ENCODE measurements at places on chromosomes 7 and 10. TPM values are rescaled to one million over a fixed set of nuclear protein-coding genes. Genes with fewer than 3 reads are reported as not detected.

- no peak for DNase-seq
Observed at GRCh38 chr10:113179265-113179664, 229.2 kb downstream of the TCF7L2 start.

GRCh38 chr7:151252561-151252835, 4.0 kb upstream of the SMARCD3 start:
- DNase-seq: no peak

DNA sequence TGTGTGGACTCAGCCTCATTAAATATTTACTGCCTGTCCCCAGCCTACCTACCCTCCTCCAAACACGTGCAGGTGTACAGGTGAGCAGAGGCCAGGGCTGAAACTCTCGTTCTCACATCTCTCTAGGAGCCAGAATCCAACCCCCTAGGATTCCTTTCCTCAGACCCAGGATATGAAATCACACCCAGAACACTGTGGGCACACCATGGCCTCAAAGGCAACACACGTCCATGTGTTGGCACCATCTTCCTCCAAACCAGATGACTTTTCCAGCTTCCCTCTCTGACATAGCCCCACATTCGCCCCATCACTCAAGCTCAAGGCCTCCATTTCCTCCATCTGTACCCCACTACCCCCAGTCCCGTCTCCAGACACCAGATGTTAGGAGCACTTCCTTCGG, 51.8 kb upstream of the DUSP5 start:
- DNase-seq: no peak

GRCh38 chr10:74150204-74150989, at the start of gene AP3M1:
TSS of gene AP3M1 (minus strand) at chr10:74150828. CDS start at chr10:74138379, 12,449 bp downstream.
- DNase-seq: peak; percentile 82

DNA sequence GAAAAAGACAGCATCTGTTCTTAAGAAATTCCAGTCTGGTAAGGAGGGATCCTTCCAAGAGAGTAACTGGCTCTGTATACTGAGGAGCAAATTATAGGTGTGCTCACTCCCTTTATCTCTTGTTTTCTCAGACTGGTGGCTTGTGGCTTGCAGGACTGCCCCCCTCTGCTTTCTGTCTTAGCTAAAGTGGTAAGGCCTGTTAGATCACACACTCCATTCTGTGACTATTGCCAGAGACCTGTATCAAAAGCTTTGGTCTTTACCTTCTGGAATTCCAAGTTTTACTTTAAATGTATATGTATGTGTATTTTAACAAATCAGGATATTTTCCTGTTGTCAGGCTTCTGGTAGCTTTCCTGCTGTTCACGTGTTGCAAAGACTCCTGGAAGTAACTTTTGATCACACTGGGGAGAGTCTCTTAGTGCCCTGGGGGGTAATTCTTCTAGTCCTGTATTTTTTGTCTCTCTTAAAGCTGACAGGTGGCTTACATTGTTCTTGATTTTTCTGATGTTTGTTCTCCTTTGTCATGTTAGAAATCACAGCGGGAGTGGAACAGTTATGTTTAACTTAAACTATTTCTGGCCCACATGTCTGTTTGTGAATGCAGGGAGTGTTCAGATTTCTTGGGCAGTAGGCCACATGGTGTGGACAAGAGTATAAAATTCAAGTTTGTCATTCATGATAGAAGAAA, 99.0 kb downstream of the PLPP4 start:
- no peak for DNase-seq

DNA sequence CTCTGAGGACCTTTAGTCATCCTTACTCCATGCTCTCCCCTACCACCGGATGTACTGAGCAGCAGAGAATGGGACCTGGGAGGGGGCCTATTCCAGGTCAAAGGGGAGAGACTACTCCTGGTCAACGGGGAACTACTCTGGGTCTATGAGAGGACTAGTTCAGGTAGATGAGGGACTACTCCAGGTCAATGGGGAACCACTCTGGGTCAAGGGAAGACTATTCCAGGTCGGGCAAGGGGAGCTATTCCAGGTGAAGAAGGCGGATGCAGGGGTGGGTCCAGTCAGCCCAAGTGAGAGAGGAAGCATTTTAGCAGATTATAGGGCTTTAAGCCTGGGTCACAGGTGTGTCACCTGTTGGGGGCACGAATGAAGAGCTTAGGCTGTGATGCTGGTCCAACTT, 35.4 kb downstream of the CCM2 start:
- DNase-seq: no peak

- no peak for DNase-seq
Observed at GRCh38 chr7:65509368-65510186, 135.9 kb downstream of the ZNF92 start.

- no peak for DNase-seq
Observed at GRCh38 chr7:130442601-130443000, 1.8 kb upstream of the CEP41 start.

GRCh38 chr10:23981520-23982309, 227.2 kb upstream of the KIAA1217 start:
- no peak for DNase-seq

GRCh38 chr10:1190791-1191490, 134.8 kb downstream of the WDR37 start:
- no peak for DNase-seq

GRCh38 chr10:132847416-132847777, 61.5 kb upstream of the NKX6-2 start:
- no peak for DNase-seq

- DNase-seq: peak; percentile 56
Observed at GRCh38 chr10:13349463-13350274, 1.6 kb upstream of the SEPHS1 start.

- DNase-seq: peak; percentile 66
Observed at GRCh38 chr10:97169911-97170693, 15.7 kb downstream of the SLIT1 start.

- no peak for DNase-seq
Observed at GRCh38 chr10:119378737-119379067, 163.8 kb downstream of the RGS10 start.

DNA sequence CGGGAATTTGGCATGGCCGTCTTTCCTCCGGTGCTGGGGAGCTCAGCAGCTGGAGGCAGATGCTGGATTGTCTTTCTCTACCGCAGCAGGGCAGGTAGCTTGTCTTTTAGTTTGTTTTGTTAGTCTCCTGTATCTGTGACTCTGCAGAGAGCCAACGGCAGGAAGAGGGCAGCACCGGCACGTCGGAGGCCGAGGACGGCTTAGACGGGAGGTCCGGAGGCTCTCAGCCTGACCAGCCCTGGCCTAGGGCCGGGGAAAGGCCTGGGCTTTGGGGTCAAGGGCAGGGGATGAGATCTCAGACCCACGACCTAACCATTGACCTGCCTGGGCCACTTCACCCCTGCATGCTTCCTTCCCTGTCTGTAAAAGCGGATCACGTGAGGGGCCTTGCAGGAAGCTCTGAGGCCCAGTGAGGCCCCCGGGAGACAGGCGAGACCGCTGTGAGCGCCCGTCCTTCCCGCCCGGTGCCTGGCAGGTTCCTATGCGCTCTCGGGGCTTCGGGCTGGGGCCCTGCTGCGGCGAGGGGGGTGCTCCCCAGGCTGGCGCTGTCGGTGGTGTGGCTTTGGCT, 72.7 kb downstream of the LHPP start:
- DNase-seq: peak; percentile 37

- DNase-seq: no peak
Observed at GRCh38 chr7:131108212-131108940, 219.3 kb upstream of the MKLN1 start.

DNA sequence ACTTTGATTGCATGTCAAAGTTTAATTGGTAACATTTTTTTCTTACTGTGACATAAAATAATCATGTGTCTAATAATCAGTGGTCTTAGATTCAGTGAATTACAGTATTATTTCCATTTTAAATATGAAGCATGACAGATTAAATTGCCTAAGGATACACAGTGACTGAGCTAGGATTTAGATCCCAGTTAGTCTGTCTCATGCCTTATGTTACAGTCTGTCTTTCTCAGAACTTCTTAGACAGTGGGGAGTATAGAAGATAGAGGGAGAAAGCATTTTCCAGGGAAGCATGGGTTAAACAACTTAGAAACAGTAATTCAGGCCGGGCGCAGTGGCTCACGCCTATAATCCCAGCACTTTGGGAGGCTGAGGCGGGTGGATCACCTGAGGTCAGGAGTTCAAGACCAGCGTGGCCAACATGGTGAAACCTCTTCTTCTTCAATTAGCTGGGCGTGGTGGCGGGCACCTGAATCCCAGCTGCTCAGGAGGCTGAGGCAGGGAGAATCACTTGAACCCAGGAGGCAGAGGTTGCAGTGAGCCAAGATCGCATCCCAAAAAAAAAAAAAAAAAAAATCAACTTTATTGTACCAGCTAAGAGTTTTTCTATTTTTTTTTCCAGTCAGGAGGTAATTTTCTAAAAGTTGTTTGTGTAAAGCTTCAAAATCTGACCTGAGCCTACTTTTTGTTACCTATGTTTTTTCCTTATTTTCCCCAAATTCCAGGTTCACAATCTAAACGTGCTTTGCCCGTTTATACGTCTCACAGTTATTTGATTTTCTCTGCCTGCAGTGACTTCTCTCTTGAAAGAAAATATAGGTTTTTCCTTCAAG, 3.3 kb downstream of the CASD1 start:
- no peak for DNase-seq

GRCh38 chr7:127886248-127886647, 145.0 kb downstream of the LRRC4 start:
- no peak for DNase-seq

- DNase-seq: peak; percentile 87
Observed at GRCh38 chr10:110221721-110222261, 14.4 kb downstream of the MXI1 start.

DNA sequence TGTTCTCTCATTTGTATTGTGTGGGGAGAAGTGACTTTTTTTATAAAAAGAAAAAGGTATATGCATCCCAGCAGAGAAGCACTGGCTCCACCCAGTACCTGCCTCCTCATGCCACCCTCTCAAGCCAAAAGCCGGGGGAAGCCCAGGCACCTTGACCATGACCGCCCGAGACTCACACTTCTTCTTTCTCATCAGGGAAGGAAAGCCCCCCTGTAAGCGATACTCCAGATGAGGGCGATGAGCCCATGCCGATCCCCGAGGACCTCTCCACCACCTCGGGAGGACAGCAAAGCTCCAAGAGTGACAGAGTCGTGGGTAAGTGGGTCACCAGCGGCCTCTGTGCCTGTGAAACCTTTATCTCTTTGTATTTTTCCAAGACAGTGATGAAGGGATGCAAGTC, 22.9 kb downstream of the IKZF1 start:
- DNase-seq: no peak

- no peak for DNase-seq
Observed at GRCh38 chr7:19623676-19624075, 85.2 kb downstream of the POLR1F start.

GRCh38 chr10:63429281-63429680, 36.5 kb downstream of the JMJD1C start:
- DNase-seq: no peak

DNA sequence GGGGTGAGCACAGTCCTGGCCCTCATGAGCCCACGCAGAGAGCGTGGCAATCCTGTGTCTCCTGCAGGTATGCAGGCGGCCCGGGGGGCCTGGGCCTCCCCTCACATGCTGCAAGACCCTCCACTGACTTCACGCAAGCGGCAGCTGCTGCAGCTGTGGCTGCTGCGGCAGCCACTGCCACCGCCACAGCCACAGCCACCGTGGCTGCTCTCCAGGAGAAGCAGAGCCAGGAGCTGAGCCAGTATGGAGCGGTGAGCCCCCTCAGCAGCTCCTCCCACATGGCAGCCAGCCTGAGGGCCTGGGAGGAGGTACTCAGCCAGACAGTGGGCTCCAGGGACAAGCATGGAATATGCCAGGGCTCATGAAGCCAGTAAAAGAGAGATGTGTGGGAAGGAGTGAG, 8.7 kb downstream of the ZMIZ2 start:
- DNase-seq: no peak

The CLDN3 gene
- 94.2 TPM for total RNA-seq

The KEL gene
- total RNA-seq: not detected

The H2BK1 gene
- total RNA-seq: not detected

The MARCHF5 gene
- 11.2 TPM for total RNA-seq

The NANOS1 gene
- 4.4 TPM for total RNA-seq

The CYP2C19 gene
- 0.78 TPM for total RNA-seq

Measured in body of pancreas (tissue), 4 donors.